ENCODE measurements at places on chromosomes 7 and 10.

DNA sequence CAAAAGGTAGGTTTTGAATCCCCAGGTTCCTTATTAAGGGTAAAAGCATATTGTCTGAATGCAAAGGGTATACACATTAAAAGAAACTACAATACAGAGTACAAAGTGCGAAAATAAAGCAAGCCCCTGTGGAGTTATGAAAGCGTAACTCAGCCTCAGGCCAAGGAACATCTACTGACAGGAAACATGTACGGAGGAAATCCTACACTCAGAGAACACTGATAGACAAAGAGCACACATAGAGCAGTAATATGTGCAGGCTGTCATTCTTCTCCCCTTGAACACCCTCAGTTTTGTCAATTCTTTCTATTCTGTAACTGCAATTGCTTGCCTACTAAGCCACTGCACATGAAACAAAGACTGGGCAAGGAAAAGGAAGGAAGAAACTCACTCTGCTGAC lies 150.2 kb downstream of the DGKB start:
- no peak for DNase-seq

DNA sequence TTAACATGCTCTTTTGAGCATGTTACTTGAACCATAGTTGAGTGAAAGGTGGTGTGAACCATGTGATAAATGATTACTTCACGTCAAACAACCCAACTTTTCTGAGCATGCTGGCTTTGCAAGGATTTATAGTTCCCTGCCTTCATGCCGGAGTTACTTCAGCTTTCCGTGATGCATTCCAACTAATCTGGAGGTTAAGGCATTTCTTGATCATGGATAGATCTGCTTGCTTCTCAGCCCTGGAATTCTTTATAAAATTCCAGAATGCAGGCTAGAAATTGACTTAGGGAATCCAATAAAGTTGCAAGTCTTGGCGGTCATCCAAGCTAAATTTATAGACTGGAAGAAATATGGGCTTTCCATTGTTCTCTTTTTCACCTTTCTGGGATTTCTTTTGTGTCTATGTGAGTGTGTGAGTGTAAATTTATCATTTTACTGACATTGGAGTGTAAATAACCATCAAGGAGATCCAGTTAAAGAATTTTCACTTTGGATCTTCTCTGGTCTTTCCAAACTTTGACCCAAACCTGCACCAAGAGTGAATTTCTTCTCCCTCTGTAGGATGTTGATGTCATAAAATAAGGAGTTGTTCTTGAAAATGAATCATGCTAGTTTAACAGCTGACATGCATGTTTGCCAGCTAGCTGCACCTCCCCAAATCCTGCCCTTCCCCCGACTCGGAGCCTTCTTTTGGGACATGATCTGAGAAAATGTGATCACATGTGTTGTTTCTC lies 289.0 kb downstream of the TWIST1 start:
- no peak for DNase-seq

GRCh38 chr10:132407243-132407746 lies 10.3 kb downstream of the PWWP2B start:
- DNase-seq = no peak

GRCh38 chr7:24924375-24924774 lies 55.6 kb downstream of the OSBPL3 start:
- no peak for DNase-seq

DNA sequence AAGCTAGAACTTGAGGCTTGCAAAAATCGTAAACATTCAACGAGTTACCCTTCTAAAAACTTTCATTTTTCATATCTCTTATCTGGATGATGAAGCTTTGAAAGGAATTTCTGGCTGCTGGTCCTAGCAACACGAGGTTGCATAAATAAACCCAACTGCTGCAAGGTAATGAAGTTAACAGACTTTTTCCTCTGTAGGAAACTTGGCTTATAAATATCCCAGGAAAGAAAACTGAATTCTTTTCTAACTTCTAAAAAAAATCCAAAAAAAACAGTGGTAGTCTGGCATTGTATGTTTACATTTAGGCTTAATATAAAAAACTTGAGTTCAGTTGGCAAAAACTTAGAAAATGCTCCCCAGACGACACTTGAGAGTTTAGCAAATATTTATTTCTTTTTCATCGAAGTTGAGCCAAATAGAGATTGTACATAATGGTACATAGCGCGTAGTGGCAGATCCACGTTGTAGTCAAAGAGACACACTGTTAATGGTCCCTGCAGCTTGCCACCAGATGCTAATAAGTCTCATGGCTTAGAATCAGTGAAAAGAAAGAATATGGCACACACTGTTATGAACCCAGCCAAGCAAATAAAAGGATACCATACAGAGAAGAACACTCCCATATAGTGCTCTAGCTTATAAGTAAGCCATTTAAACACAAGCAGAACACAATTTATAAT lies 200.3 kb upstream of the PCLO start:
- no peak for DNase-seq

DNA sequence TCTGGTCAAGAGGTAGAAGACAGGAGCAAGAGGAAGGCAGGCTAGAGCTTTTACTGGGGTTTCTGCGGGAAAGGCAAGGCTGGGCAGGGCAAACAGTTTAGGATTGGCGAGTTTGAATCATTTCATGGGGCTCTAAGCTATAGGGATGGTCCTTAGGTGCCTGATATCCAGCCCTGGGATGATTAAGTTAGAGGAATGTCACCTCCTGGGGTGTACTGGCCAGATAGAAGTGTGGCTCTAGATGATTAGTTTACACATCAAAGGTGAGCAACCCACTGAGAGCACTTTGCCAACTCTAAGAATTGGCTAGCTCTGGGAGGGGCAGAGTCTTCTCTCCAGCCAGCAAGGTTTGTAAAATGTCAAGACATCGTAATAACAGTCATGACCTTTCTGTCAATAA lies 52.4 kb downstream of the ZNF365 start:
- no peak for DNase-seq

DNA sequence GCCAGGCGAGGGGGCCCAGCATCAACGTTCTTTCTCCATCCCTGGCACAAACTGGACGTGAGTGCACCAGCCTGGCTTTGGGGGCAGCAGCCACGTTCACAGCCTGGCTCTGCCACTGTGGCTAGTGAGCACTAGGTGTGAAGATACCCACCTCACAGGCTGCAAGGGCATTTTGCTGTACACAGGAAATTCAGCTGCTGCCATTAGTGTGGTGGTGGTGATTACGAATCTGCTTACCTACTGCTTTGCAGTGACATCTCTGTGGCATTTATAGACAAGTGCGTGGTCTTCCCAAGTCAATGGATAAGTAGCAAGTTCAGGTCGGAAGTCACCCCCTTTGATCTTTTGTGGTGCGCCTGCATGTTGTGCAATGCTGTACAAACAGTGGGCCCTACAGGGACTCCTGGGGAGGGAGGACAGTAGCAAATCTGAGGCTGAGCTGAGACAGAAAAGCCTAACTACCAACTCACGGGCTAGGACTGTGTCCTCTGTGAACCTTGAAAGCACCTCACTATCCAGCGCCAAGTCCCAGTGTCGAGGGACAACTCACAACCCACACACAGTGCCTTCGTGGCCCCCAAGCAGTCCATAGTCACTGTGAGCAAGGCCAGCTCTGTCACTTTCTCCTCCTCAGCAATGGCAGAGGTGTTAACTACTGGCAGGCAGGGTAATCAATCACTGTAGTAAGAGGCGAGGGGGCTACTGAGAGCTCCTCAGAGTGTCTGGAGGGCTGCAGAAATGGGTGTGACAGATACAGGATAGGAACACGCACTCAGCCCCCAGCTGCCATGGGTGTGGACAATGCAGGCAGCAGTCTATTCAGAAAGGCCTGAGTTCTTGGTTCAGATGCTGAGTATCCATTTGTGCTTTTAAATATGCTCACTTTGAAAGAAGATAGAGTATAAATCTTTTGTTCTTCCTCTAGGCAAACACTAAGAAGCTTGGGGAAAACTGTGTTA lies 17.0 kb upstream of the MMP21 start:
- no peak for DNase-seq

DNA sequence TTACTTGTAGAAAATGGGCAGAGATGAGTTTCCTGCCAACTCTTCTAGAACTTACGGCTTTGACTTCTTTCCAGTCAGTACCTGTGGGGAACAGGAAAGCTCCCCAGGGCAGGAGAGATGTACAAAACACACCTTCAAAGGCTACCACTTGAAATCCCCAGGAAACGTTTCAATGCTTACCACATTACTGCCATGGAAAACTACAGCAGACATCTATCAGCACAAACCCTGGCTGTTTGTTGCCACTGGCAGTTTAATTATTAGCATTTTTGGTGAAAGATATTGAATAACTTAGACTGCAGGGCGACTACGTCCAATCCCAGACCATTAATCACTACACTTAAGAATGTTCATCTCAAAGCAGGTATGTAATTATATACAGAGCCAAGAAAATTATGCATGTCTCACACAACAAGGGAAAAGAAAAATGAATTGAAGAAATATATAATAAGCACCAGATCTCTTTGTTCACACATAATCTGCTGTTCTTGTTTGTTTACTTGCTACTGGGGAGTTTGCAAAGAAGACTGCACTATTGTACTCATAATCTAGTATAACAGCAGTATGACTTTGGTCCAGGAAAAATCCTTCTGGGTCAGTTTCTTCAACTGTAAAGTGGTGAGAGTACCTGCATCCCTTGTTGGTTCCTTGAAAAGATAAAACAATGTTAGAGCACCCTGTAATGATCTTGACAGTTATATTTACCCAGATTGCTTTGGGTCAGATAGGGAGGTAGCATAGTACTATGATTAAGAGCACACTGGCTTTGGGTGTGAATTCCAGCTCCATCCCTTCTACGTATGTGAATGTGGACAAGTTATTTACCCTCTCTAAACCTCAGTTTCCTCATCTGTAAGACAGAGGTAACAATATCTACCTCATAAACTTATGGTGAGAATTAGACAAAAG lies 138.3 kb downstream of the DOCK4 start:
- DNase-seq = no peak
